Activated effector memory CD4-positive, alpha-beta T cell treated with Interleukin-2 at 50 U/mL for 16 hours (primary cell): ENCODE measurements at places on chromosomes 12 and 14.

GRCh38 chr12:92810370-92810769 is 107.6 kb downstream of the PLEKHG7 start:
- DNase-seq = no peak

GRCh38 chr12:51171884-51172514 is 936 bp downstream of the TFCP2 start:
- DNase-seq = peak; percentile 1

GRCh38 chr12:57320639-57321038 is 69.7 kb upstream of the STAC3 start:
- no peak for DNase-seq

DNA sequence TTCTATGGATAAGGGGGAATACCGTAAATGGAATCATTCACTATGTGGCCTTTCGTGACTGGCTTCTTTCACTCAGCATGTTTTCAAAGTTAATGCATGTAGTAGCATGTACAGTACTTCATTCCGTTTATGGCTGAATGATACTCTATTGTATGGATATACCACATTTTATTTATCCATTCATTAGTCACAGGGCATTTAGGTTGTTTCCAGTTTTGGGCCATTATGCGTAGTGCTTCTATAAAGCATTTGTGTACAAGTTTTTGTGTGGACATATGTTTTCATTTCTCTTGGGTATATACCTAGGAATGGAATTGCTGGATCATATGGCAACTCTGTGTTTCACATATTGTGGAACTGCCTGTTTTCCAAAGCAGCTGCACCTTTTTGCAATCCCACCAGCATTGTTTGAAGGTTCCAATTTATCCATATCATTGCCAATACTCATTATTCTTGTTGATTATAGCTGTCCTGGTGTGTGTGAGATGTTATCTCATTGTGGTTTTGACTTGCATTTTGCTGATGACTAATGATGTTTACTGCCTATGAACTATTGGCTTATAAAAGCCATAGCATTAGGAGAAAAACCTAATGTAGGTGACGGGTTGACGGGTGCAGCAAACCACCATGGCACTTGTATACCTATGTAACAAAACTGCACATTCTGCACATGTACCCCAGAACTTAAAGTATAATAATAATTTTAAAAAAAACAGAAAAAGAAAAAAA is 45.5 kb downstream of the ATF7IP start:
- DNase-seq = no peak

DNA sequence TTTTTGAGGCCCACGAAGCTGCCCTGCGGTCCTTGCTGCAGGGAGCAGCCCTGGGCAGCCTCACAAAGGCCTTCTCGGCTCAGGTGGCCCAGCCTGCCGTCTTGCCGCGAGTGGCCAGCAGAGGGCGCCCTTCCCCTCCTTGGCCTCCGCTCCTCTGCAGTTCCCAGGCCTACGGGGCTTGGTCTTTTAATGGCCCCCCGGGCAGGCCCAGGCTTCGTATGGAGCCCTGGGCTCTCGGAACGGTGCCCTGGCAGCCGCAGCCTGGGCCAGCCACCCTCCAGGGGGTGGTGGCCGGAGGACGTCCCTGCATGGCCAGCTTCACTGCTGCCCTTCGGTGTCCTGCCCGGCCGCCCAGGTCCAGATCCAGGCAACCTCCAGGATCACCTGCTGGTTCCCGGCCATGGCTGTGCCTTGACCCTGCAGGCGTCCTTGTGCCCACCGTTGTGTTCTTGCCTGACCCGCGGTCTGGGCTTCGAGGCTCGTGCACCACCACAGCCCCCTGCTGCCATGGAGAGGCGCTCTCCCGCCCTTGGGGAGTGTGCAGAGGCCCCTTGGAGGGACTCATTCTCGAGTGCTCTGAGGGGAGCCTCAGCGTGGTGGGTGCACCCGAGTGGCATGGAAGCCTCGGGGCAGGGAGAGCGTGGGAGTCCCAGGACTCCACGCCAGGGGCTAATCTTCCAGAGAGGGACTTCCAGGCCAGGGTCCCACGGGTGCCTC is 9.4 kb downstream of the ASPG start:
- DNase-seq = peak; percentile 53

DNA sequence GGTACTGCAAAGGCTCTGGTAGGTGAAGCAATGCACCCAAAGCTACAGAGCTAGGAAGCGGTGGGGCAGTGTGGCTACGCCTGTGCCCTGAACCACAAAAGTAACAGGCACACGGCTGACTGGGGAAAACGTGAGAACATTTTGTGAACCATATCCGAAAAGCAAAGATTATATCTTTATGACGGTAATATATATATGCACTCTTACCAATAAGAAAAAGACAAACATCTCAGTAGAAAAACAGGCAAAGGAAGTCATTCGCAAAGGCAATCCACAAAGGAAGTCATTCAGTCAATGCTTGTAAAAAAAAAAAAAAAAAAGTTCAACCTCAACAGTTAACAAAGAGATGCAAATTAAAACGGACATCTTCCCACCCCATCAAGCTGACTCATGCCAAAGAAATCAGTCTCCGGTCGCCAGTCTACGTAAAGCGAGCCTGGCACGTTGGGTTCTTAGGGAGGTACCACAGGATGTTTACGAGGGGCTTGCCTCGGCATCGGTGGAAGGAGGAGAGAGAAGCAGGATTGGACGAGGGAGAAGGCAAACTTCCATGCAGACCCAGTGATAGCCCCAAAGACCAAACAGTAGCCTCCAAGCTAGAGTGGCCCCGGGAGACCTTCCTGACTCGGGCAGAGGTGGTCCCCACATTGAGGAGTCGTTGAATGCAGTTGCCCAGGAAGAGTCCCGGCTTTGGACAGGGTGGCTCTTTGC is 39.4 kb upstream of the PPP2R5C start:
- DNase-seq = peak; percentile 74

- no peak for DNase-seq
These were observed 68.9 kb downstream of the ZNF641 start for GRCh38 chr12:48281811-48282210.

- no peak for DNase-seq
These were observed 129.4 kb downstream of the SMOC1 start for GRCh38 chr14:70008284-70009262.

DNA sequence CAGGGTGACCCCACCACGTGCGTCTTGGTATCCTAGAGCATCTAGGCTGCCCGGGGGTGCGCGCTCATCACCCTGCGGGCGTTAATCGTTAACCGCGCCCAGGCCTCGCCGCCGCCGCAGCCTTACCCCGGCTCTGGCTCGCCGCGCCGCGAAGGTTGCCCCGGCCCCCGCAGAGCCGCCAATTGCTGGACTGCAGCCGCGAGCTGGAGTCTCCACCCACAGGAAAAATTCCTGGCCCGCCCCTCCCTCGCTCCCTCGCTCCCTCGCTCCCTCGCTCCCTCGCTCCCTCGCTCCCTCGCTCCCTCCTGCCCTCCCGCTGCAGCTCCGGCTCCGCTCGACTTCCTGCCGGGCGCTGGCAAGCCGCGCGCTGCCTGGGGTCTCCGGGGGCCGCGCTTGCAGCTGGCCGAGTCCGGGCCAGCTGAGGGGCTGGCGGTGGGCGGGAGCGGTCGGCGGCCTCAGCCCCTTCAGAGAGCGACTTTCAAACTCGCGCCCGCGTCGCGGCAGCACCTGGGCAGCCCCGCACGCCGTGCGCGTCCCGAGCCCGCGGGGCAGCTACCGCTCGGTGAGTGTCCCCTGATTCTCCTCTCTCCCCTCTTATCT is at the start of gene PLEKHG3:
PLEKHG3 (plus strand) TSS at position 282 of the 600 bp plus-strand sequence. CDS start 23,208 bp downstream, outside the sequence.
- no peak for DNase-seq

- DNase-seq = no peak
These were observed 129.3 kb downstream of the ZFP36L1 start for GRCh38 chr14:68663385-68664076.

- no peak for DNase-seq
These were observed 461.7 kb downstream of the GXYLT1 start for GRCh38 chr12:41683023-41683422.

- DNase-seq = no peak
These were observed 17.8 kb downstream of the SMOC1 start for GRCh38 chr14:69896972-69897371.

- no peak for DNase-seq
These were observed 24.7 kb upstream of the CSRNP2 start for GRCh38 chr12:51108136-51108535.

DNA sequence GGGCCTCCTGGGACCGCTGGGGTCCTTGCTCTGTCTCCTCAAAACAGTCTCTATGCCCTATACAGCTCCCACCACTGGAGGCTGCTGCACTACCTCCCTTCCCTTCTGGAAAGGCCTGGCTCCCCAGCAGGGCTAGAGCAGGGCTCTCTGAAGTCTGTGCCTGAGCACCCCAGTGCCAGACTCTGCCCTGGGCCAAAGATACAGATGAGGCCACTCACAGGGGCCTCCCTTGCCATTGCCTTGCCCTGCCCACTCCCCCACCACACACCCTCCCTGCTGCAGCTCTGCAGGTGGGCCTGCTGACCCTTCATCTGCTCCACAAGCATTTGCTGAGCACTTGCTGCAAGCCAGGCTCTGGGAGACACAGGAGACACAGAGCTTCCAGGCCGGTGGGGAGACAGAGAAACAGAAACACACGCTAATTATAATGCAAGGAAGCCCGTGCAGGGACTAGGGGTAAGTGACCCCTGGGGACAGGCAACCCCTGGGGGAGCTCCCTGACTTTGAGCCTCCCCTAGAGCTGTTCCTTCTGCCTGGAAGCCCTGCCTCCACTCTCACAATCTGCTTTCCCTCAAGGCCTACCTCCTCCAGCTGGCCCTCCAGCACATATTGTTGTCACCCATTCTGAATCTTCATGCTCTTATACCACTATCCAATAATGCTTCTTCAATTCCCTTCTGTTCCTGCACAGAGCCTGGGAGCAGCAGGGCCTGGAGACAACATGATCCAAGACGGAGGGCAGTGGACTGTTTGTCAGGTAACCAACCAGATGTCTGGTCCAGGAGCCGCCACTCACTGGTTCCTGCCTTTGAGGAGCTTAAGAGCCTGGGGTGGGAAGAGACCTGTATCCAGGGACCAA is 32.6 kb upstream of the PNMA1 start:
- no peak for DNase-seq

DNA sequence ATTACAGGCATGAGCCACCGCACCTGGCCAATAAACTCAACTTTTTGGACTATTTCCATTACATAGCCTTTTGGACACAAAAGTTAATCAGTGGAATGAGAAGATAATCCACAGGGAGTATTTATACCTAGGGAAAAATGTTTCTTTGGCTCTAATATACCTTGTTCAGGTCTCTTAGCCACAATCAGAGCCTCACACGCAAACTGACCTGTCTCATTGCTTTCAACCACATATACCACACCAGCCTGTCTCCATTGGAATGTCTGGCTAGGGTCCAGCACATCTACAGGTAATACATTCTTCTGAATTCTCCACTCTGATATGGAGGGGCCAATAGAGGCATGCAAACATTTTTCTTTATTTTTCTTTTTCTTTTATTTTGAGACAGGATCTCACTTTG is 3.8 kb upstream of the RBMS2 start:
- DNase-seq = no peak

GRCh38 chr12:70983692-70984091 is 63.2 kb upstream of the PTPRR start:
- no peak for DNase-seq
